ENCODE measurements at places on chromosomes 1 and 21. TPM values are rescaled to one million over a fixed set of nuclear protein-coding genes. Genes with fewer than 3 reads are reported as not detected.

DNA sequence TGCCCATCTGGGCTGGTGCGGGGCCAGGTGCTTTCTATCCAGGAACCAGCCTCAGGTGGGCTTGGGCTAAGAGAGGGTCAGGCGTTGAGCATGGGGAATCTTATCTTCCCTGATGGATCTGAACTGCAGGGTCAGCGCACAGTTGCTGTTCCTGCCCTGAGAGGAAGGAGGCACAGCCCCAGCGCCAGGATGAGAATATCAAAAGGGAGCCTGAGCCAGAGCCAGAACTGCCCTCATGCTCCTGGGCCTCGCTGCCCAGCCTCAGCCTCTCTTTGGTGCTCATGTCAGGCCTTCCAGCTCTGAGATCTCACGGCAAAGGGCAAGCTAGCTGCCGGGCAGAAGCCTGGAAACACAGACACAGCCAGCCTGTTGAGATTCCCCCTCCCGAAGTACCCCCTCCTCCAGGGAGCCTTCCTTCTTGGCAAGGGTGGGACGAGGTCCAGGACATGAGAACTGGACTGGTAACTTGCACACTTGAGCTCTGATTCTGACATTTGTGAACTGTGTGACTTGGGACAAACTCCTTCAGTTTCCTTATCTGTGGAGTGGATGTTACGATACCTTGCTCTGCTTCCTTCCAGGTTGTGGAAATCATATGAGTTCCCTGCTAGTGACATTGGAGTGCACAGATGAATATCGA, 1.2 kb upstream of the LAD1 start:
- no peak for DNase-seq

GRCh38 chr1:30977105-30977504, 68.5 kb upstream of the SDC3 start:
- no peak for DNase-seq

HES3 gene
- total RNA-seq, result not detected

KRTAP13-2 gene
- total RNA-seq, result not detected

ACTL8 gene
- not detected for total RNA-seq

DNA sequence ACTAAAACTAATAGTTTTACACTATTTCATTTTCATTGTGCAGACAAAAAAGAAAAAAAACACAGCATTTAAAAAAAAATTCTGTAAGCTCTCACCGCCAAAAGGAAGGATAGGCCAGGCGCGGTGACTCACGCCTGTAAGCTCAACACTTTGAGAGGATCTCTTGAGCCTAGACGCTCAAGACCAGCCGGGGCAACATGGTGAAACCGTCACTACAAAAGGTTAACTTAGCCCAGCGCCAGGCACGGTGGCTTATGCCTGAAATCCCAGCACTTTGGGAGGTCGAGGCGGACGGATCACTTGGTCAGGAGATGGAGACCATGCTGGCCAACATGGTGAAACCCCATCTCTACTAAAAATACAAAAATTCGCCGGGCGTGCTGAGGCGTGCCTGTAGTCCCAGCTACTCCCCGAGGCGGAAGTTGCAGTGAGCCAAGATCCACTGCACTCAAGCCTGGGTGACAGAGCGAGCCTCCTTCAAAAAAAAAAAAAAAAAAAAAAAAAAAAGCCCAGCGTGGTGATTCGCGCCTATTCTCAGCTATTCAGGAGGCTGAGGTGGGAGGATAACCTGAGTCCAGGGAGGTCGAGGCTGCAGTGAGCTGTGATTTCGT, 14.3 kb upstream of the SPEN start:
- peak; percentile 42 for DNase-seq

DNA sequence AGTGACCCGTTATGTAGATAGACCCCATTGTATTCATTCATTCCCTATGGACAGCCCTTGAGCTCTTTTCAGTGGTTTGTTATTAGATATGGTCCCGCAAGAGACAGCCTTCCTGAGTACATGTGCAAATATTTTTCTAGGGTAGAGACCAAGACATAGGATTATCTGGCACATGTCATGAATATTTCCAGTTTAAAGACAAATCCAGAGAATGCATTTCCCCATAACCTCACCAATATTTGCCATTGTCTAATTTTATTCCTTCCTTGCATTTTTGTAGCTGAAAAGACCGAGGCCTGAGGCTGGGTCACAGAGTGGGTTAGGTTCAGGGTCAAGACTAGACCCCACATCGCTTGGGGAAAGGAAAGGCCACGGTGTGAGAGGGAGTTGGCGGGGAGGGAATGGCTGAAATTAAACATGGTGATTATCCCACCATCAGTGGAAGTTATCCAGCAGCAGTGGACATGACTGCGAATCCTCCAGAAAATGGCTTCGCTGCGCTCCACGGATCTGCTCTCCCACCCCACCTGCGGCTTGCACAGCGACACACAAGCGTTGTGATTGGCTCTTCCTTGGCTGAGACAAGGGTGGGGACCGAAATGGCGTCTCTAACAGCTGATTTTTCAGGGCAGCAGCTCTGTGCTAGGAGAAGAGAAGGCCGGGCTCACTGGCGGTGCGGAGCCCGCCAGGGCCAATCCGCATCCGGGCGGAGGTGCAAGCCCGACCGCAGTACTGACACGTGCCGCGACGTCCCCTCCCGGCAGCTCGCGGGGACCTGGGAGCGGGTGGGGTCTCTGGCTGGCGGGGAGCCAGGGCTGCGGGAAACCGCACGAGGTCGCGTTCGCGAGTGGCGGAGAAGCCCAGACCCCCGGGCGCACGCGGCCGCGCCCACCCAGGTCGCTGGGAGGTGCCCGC, 16.1 kb upstream of the STMN1 start:
- DNase-seq, result peak; percentile 27

DNA sequence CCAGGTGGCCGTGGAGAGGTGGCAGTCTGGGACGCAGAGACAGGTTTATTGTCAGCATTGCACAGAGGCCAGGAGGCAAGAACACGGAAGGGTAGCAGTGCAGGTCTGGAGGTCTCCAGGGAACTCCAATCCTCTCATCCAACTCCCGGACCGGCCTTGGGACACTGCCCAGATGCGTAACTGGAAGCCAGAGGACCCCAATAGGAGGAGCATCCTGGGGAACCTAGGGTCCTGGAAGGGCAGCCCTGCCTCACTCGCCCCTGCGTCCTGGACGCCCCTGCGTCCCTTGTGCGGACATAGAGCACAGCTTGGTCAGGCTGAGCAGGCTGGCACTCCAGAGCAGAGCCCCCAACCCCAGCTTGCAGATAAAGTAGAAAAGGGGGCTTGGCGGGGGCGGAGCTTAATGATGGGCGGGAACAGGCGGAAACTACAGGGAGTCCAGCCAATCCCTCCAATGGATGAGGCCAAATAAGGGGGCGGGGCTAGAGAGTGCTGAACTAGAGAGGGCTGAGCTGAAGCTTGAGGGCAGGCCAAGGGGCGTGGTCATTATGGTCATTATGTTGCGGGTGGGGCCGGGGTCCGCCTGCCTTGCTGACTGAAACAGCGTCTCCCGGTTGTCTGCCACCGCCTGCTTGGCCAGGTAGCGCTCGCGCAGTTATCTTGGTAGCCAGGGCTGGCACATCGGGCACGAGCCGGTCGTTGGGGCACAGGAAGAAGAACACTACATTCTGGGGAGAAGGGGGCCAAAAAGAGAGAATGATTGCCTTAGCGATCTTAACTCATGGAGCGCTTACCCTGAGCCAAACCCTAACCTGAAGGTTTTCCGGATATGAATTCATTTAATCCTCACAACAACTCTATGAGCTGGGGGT, 3.7 kb upstream of the ARHGEF19 start:
- DNase-seq, result peak; percentile 80

DNA sequence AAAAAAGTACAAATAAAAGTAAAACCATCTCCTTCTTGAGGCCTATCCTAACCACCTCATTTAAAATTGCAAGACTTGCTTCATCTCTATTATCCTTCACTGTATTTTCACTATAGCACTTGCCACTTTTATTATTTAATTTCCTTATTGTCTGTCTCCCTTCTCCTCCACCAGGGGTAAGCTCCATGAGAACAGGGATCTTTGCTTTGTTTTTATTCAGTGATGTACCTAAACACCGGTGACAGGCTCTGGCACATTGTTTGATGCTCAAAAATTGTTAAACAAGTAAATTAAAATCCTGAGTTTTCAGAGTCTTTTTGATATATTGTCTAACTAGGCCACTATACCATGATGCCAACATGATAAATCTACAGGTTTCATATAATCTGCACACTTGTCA, 17.2 kb upstream of the SPEN start:
- DNase-seq, result no peak

DNA sequence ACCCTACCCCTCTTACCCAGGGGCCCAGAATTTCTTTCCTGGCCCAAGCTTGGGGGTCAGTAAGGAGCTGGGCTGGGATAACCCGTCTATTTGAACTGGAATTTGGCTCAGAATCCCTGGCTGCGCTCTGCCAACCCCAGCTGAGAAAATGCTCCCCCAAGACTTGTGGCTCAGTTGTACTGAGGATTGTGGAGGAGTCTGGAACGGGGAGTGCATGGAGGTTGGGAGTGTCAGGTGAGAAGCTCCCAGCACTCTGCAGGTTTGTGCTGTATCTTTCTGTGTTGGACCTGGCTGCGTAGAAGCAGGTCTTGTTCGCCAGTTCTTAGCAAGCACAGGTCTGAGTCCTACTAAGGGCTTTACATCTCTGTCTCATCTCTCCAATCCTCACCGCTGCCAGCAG, 1.6 kb downstream of the TCEA3 start:
- no peak for DNase-seq

PRCC gene
- 36.3 TPM for total RNA-seq

DNA sequence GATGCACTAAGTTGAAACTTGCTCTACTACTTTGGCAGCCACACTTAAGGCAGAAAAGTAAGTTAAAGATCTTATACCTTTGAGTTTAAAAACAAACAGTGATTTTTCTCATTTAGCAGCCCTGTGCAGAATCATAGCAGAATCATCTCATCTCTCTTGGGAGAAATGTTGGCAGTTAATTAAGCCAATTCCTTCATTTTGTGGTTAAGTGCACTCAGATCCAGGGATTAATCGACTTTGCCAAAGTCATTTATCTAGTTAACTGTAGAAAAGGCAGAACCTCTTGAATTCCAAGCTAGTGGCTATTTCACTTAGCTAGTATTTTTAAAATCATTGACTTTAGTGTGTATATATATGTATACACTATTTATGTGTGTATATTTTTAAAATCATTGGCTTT, 125.0 kb downstream of the GPR52 start:
- no peak for DNase-seq

- DNase-seq, result no peak
Measured at GRCh38 chr1:7120863-7121621, 335.8 kb downstream of the CAMTA1 start.

NHLH2 gene
- not detected for total RNA-seq

SRP9 gene
- 205 TPM for total RNA-seq

- DNase-seq, result no peak
Measured at GRCh38 chr1:233094691-233095090, 144.3 kb downstream of the NTPCR start.

DNA sequence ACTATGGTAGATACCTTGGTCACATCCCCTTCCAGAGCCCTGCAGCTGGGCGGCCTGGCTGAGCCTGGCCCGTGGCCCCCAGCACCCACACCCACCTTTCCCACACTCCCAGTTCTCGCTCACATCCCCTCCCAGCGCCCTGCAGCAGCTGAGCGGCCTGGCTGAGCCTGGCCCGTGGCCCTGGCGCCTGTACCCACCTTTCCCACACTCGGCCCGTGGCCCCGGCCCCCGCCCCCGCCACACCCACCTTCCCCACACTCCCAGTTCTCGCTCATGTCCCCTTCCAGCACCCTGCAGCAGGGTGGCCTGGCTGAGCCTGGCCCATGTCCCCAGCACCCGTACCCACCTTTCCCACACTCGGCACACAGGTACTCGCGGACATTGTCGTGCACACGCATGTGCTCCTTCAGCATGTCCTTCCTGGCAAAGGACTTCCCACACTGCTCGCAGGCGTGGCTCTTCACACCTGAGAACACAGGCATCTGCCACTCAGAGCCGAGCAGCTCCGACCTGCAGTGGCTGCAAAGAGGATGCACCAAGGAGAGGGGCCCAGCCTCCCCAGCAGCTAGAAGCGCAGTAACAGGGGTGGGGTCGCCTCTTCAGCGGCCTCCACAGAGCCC, 52.5 kb upstream of the RIPK4 start:
- no peak for DNase-seq

DNA sequence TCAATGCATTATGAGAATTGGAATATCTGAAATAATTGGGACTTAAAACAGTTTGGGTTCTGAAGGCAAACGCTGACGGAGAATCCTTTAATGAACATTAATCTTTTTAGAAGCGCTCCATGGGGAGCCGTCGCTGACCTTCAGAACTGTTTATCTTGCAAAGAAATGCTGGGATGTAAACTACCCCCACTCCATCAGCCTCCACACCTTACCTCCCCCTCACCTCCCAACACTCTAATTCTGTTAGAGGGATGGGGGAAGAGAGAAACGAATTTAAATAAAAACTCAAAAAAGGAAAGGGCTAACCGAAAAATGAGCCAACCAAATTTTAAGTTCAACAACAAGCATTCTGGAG, 44.1 kb upstream of the DNAJC6 start:
- DNase-seq, result no peak

C8A gene
- not detected for total RNA-seq

NES gene
- 164 TPM for total RNA-seq

PSRC1 gene
- 0.80 TPM for total RNA-seq

- peak; percentile 71 for DNase-seq
Measured at GRCh38 chr1:14923727-14924452, 229.7 kb upstream of the TMEM51 start.

GRCh38 chr1:228911225-228912210, 176.2 kb downstream of the RHOU start:
- no peak for DNase-seq

DNA sequence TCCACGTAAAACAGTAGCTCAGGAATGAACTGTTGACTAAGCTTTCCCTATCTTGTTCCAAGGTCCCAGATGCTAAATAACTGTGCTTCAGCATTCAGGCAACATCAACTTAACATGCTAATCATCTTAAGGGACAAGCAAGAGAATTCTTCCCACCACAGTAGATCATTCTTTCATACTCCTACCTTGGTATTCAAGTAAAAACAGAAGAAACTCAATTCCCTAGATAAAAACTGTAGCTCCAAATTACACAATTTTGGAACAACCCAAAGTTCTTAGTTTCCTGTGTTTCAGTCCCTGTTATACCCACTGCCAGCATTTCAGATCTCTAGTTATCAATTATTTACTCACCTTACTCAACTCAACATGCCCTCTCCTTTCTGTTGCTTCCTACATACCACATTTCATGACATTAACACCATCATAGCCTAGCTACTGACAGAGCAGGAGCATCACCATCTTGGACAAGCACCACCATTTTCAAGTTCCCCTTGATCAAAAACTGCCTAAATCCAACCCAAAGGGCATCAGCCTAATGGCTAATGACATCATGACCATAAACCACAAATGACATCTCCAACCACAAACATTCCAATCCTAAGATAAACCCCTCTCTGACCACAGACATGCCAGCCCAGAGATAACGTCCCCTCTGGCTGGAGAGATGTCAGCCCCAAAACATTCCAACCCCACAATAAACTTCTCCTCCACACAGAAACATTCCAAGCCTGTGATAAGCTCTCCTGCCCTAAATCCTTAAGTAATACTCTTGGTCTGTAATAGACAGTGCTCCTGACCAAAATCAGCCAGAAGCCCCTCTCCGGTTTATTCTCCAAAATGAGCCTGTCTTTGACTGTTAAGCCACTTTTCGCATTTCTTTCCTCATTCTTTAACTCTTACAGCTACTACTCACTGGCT, 191.2 kb downstream of the RERE start:
- no peak for DNase-seq
